ENCODE measurements at places on chromosomes 3 and 15.

- no peak for DNase-seq
These were observed 58.7 kb upstream of the PLXND1 start for GRCh38 chr3:129665024-129665768.

GRCh38 chr3:98262046-98262445 is 2.0 kb upstream of the OR5H6 start:
- DNase-seq: no peak

- no peak for DNase-seq
These were observed 448.6 kb downstream of the EPHB1 start for GRCh38 chr3:135243616-135244015.

- peak; percentile 78 for DNase-seq
These were observed 80.4 kb downstream of the SEMA5B start for GRCh38 chr3:122947196-122947595.

DNA sequence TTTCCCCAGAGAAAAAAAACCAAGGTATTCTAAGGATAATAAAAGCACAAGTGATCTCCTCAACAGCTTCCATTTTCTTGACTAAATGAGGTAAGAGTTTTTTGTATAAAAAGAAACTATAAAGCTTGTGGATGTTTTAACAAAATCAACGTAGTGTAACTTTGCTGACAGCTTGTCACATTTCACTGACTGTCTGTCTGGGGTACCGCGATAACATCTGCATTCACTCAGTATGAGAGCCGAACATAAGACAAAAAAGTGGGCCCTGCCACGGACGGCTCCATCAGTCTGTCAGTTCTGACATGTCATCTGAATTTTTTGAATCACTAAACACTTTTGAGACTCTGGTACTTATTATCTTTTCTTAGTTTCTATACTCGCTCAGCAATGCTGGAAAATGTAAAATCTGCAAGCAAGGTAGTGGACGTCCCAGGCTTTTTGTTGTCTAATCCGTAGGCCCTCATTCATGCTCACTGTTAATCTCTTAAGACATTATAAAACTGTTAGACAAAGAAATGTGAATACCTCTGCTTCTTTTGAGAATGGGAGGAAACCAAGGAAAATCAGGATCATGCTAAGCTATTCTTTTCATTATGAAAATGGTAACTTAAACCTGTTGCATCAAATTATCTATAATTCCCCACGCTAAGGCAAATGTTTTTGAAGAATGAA is 307.1 kb downstream of the MECOM start:
- DNase-seq: no peak

DNA sequence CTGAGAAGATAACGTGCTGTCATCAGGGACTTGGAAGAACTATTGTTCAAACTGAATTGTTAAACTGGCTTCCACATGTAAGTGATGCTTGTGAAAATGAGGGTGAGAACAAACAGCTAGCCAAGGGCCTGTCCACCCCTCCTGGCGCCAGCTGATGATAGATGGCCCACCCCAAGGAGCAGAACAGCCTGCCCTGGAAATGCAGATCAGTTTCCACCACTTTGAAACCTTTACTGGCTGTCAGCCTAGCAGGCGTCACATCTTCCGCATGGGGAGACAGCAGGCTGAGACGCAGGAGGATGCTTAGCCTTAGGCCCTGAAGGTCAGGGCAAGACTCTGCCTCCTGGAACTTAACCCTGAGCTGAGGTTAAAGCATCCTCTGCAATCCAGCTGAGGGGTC is 6.4 kb upstream of the SLC51B start:
- DNase-seq: no peak

- no peak for DNase-seq
These were observed 131.5 kb downstream of the TGFBR2 start for GRCh38 chr3:30737743-30738499.

- DNase-seq: no peak
These were observed 28.7 kb downstream of the CMTM7 start for GRCh38 chr3:32420126-32421038.

GRCh38 chr3:153099131-153099530 is 62.9 kb upstream of the RAP2B start:
- DNase-seq: no peak

Data from D341Med (cell line).